ENCODE measurements at places on chromosomes 11 and 22.

DNA sequence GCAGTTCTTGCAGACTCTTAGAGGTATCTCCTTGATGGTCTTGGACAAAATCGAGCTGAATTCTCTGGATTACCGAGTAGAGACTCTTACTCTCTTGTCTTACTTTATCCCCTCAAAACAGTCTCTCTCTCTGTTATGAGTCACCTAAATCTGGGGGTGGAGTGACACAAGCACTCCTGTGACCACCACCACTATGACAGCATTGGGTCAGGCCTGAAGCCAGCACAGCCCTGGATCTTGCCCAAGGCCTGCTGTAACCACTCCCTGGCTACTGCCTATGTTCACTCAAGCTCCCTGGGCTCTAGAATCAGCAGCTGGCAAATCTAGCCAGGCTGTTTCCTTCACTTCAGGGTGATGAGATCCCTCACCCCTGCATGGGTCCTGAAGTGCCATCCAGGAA, 662.5 kb downstream of the LUZP2 start:
- no peak for DNase-seq

DNA sequence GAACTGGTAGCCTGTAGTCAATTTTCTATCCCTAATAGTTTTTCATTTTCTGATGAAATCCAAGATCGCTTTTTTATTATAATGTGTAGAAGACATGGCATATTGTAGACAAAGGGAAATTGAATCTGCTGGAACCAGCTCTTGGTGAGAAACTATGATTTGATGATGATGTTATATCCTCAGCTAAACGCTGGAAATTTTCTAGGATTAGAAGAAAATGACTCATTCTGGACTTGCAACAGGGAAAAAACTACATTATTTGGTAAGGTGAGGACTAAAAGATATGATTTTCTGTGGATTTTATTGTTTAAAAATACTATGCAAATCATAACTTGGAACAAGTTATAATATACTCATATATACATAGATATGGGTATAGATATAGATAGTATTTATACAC, 14.1 kb upstream of the PGM2L1 start:
- no peak for DNase-seq

DNA sequence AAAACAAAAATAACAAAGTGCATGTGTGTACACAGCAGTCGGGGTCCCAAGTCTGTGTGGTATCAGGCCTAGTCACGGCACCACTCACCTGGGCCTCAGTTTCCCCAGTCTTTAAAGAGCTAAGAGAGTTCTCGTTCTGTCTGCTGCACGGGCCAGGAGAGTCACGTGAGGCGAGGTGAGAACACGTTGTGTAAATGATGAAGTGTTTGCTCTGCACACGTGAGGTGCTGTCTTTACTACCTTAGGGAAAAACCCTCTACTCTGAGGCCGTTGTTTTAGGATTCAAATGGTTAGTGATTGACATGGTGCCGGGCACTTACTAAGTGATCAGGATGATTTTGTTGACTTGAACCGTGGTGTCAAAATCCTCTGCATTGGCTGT, 86.5 kb upstream of the PPARA start:
- no peak for DNase-seq

GRCh38 chr22:20503816-20504215, 3.6 kb upstream of the MED15 start:
- no peak for DNase-seq

- DNase-seq, result no peak
Observed at GRCh38 chr11:130037058-130037457, 32.6 kb upstream of the APLP2 start.

GRCh38 chr22:41713004-41713403, 13.7 kb downstream of the MEI1 start:
- no peak for DNase-seq

GRCh38 chr11:102932678-102933077, 22.9 kb downstream of the MMP13 start:
- DNase-seq, result no peak

GRCh38 chr11:7668464-7668863, 4.8 kb downstream of the CYB5R2 start:
- DNase-seq, result no peak

GRCh38 chr22:46764140-46764680, 1.8 kb downstream of the TBC1D22A start:
- DNase-seq, result no peak

DNA sequence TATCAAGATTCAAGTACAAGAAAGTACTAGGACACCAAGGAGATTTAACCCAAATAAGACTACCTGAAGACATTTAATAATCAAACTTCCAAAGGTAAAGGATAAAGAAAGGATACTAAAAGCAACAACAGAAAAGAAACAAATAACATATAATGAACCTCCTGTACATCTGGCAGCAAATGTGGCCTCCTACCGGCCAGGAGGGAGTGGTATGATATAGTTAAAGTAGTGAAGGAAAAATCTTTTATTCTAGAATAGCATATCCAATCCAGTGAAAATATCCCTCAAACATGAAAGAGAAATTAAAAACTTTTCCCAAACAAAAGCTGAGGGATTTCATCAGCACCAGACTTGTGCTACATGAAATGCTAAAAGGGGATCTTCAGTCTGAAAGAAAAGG, 104.7 kb upstream of the GUCY1A2 start:
- DNase-seq, result no peak

GRCh38 chr11:64878223-64878493, 263 bp downstream of the EHD1 start:
- no peak for DNase-seq

Data from GM13976 (cell line).